ENCODE measurements at places on chromosomes 2 and 18.
A peak's percentile ranks its signal among the peaks of the same experiment; 100 is the strongest.

GRCh38 chr2:241105641-241106040, 3.6 kb upstream of the MTERF4 start:
- no peak for DNase-seq

- DNase-seq, result no peak
These were observed 34.9 kb upstream of the ATP8B1 start for GRCh38 chr18:57837917-57838548.

DNA sequence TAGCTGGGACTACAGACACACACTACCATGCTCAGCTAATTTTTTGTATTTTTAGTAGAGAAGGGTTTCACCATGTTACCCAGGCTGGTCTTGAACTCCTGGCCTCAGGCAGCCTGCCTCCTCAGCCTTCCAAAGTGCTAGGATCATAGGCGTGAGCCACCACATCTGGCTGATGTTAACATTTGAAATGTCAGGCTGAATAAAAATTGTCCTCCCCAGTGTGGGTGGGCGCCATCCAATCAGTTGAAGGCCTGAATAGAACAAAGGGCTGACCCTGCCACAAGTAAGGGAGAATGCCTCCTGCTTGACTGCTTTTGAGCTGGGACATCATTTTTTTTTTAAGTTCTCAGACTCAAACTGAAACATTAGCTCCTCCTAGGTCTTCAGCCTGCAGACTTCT, 21.0 kb upstream of the RHOB start:
- DNase-seq, result no peak

- DNase-seq, result no peak
These were observed 103.2 kb downstream of the PTGR3 start for GRCh38 chr18:75105551-75106254.

DNA sequence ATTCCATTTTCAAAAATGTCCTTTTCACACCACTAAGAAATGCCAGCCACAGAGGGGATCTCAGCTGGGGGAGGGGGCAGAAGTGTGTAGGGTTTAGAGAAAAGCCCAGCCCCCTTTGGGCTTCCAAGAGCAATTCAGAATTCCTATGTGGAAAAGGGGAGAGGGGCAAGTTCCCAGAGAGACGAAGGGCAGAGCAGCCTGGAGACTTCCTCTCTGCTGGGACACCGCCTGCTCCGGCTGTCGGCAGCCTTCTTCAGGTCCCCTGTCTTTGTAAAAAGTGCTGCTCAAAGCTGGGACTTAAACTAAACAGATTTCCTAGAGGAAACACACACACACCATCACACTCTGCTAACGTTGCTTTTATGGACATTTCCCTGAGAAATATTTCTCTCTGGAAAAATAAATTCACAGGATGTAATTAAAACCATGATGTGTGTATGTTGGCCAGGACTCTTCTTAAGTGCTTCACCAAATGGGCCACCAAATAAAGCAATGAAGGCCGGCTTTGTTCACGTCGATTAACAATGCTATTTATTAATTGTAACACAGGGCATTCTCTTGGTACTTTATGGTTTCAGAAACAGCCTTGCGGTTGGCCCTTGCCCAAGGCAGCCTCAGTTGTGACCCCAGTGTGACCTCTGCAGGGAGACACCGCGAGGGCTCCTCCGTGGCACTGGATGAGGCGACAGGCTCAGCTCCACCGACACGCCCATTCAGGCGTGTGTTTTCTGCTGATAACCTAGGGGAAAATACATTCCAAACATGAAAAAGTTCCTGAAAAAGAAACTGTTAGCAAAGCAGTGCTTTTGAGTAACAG, 5.6 kb upstream of the ASB1 start:
- DNase-seq, result no peak

GRCh38 chr18:686339-687111, 25.9 kb downstream of the ENOSF1 start:
- DNase-seq, result peak; percentile 74

GRCh38 chr2:231378026-231378722, 17.3 kb upstream of the B3GNT7 start:
- peak; percentile 50 for DNase-seq

GRCh38 chr2:207633686-207634085, 8.5 kb upstream of the METTL21A start:
- no peak for DNase-seq

GRCh38 chr2:2861666-2862240, 515.9 kb downstream of the EIPR1 start:
- DNase-seq, result no peak

DNA sequence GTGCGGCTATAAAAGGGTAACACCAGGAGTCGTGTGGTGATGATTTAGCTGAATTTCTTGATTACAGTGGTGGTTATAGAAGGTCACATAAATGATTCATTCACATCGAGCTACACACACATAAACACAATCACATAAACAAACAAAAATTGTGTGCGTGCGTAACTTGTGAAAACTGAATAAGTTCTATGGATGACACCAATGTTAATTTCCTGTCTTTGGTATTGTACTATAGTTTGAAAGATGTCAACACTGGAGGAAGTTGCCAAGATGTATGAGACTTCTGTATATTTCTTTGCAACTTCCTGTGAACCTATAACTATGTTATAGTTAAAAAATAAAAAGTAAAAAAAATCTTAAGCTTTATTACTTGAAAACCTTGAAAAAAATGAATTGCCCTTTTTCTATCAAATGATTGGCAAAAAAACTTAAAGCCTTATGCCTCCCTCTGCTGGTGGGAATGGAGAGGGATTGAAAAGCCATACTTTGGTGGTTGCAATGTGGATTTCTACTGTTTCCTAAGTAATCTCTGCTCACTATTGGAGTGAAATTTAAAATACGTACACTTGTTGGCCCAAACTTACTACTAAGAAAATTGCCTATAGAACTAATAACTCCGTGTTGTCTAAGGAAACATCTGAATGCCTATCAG, 227.7 kb downstream of the RPIA start:
- peak; percentile 17 for DNase-seq

GRCh38 chr2:41701231-41701630, 346.6 kb upstream of the PKDCC start:
- DNase-seq, result no peak

DNA sequence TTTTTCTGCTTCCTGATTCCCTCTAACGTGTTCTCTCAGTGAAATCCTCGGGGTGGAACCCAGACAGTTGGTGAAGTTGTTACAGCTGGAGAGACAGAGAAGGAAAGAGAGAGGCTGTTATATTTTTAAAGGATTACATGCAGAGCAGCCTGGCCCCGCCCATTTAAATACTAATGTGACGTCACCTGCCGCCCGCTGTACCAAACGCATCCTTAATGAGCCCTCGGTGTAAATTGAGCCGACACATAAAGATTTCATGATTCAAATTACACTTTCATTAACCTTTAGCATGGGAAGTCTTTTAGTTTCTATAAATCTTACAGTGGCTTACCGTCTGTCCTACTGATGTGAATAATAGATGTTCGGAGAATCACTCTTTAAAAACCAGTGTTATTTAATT, 164.0 kb upstream of the SIX3 start:
- DNase-seq, result peak; percentile 35

DNA sequence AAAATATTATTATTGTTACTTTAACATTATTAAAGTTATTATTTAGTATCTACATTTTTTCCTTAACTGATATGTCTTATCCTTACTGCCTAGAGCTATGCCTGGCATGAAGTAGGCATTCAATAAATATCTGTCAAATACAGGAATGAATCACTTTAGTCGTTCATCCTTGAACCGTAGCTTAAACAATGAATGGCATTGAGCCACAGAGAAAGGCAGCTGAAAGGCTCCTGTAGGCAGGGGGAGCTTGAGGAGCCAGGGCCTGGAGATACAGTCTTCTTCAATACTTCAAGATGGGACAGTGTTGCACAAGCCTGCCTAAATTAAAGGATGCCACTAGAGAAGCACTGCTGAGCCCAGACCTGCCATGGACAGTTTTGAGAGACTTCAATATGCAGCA, 22.5 kb downstream of the CYRIA start:
- DNase-seq, result no peak

GRCh38 chr18:13366131-13366530, 147.6 kb downstream of the LDLRAD4 start:
- no peak for DNase-seq

GRCh38 chr2:19261061-19261460, 97.4 kb downstream of the OSR1 start:
- no peak for DNase-seq

GRCh38 chr2:216633616-216634369, 573 bp downstream of the IGFBP2 start:
- no peak for DNase-seq

- no peak for DNase-seq
These were observed 84.8 kb upstream of the BCL2L11 start for GRCh38 chr2:111035830-111036441.

DNA sequence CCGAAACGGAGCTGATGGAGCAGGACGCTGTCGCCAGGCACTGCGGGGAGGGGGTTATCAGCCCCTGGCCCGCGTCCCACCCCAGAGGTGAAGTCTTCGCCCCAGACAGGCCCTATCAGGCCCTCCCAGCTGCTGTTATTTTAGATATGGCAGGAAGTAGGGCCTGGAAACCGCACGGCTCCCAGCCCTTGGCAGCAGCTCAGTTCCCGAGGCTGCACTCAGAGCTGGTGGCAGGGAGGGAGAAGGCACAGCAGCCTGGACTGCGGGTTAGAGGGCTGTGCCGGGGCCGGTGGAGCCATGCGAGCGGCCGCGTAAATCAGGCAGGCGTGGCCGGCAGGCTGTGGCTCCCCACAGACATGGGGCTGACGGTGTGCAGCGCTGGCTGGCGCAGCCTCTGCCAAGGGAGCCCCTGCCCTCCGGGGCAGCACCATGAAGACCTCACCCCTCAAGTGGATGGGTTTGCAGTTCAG, 111.4 kb downstream of the NFATC1 start:
- peak; percentile 93 for DNase-seq

- DNase-seq, result peak; percentile 52
These were observed 13.4 kb upstream of the MAP3K2 start for GRCh38 chr2:127400897-127401756.

DNA sequence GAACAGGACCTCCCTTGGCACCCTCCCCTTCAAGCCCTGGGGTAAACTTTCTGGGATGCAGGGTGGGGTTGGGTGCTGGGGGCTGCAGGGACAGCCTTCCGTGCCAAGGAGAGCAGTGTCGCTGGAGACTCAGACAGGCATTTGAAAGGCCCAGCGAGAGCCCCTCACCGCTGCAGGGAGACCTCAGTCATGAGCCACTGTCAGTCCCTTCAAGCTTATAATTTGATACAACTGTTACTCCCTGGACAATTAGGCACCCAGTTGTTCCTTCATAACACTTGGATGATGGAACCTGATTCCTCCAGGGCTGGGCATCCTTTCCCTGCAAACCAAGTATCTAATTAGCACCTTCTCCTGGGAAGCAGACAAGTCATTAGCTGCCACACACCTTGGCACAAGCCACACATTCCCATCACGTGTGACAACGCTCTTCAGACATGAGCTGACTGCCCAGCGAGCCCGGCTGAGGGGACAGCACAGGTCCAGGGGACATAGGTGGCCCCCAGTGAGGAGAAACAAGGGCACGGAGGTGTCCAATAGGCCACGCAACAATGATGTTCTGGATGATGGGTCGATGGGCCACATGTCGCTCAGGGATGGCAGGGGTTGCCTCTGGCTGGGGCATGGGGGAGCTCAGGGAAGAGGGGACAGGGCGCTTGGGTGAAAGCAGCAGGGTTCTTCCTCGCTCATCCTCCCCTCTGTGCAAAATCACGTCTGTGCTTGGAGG, 59.6 kb downstream of the KCNF1 start:
- no peak for DNase-seq

DNA sequence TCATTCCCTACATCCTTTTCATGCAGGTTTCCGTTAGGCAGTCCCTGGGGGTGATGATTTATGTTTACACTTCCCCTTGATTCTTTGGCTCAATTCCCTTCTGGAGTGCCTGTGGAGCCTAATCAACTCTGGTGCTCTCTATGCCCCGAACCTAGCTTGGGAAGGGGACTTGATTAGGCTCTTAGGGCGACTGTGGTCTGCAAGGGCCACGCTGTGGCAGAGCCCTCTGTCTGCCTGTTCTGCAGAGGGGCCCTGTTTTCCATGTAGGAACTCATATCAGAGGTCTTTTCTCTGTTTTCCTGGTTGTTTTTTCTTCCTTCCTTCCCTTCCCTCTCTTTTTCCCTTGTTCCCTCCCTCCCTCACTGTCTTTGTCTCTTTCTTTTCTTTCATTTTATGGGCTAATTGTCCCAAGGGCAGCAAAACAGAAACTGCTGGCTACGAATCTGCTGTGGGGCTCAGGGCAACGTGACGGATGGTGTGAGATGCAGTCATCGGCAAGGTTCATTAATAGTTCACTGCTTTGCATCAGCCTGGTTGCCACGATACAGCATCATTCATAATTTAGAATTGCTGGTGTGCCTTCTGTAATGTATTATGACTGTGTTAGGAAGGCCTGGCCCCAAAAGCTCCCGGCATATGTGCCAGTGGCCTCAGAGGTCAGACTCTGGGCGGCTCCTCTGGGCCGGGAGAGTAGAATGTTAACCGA, 134.5 kb downstream of the NAPG start:
- DNase-seq, result peak; percentile 40

DNA sequence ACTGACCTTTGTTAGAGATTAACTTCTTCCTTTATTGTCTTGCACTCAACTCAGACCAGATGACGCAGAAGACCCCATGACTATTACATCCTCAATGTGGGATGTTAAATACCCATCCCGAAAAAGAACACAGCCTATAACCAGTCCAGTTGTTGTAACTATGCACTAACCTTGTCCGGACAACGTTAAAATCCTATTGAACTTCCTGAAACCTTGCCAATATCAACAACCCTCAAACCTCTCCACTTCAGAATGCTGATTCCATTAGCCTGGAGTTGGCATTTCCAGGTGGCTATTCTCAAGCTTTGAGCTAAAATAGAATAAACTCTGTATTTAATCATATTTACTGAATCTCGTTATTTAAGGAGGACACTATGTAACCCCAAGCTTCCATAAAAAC, 13.6 kb downstream of the NMS start:
- no peak for DNase-seq

DNA sequence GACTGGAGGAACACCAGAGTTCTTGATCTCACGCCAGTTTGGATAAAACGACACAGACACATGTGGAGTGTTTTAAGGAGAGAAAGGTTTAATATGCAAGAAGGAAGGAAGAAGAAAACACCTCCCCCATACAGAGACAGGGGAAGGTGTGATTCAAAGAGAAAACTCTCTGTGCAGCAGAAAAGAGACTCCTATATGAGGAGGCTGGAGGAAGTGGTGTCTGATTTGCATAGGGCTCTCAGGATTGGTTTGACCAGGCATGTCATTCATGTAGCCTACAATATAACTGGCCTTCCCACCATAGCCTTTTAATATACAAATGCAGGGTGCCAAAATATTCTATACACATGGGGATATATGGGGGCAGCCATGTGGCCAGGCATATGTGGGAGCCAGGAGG, 1386.5 kb downstream of the RPIA start:
- DNase-seq, result no peak

- DNase-seq, result no peak
These were observed 164.4 kb upstream of the SESTD1 start for GRCh38 chr2:179429060-179429471.

DNA sequence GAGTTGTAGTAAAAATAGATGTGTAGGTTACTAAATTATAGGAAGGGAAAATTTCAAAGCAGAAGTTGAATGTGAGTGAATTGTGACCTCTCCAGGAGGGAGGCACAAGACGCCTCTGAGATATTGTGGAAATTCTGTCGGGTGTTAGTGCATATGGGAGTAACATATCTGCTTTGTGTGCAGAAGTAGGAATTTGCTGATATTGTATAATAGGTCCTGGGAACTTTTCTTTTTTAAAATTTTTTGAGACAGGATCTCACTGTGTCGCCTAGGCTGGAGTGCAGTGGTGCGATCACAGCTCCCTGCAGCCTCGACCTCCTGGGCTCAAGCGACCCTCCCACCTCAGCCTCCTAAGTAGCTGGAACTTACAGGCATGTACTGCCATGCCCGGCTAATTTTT, 34.7 kb downstream of the UBXN4 start:
- no peak for DNase-seq

Measured in myocyte (in vitro differentiated cells).